Amniotic stem cell (primary cell): ENCODE measurements at places on chromosomes 4 and X.
A peak's percentile ranks its signal among the peaks of the same experiment; 100 is the strongest.

- no peak for DNase-seq
These were observed 45.6 kb downstream of the WDR19 start for GRCh38 chr4:39227906-39228305.

GRCh38 chr4:34417160-34417559 is 1827.2 kb downstream of the ARAP2 start:
- no peak for DNase-seq

GRCh38 chr4:53974561-53974960 is 89.8 kb downstream of the CHIC2 start:
- DNase-seq: no peak

- no peak for DNase-seq
These were observed 101.3 kb upstream of the EGFL6 start for GRCh38 chrX:13468096-13468495.

DNA sequence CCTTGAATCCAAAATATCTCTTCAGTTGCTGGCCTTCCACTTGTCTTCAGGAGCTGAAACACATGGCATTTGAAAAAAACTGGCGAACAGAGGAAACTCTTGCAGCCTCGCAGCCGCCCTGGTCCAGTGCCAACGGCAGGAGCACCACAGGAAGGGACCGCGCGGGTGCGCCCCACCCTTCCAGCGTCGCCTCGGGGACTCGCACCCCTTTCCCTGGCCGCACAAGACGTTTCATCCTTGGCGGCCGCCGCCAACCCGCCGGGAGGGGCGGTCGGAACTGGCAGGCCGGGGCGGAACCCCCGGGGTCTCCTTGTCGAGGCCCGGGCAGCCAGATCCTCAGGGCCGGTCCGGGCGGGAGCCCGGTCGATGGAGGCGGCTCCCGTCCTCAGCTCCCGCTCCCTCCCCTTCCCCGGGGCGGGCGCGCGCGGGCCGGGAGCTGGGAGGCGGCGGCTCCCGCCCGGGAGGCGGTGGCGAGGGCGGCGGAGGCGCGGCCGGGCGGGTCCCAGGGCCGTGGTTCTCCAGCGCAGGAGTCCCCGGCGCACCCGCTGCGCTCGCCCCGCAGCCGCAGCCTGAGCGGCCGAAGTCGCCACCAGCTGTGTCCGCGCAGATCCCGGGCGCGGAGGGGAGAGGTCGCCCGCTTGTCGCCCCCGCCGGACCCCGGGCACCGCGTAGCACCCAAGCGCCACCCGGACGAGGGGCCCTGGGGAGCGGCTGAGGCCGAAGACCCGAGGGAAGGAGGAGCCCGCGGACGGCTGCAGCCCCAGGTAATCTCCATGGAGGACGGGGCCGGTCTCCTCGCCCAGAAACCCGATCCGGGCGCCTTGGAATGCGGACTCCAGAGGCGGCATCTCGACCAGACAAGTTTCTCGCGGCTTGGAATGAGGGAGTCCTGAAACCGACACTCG is 886 bp upstream of the NDST3 start:
- no peak for DNase-seq

DNA sequence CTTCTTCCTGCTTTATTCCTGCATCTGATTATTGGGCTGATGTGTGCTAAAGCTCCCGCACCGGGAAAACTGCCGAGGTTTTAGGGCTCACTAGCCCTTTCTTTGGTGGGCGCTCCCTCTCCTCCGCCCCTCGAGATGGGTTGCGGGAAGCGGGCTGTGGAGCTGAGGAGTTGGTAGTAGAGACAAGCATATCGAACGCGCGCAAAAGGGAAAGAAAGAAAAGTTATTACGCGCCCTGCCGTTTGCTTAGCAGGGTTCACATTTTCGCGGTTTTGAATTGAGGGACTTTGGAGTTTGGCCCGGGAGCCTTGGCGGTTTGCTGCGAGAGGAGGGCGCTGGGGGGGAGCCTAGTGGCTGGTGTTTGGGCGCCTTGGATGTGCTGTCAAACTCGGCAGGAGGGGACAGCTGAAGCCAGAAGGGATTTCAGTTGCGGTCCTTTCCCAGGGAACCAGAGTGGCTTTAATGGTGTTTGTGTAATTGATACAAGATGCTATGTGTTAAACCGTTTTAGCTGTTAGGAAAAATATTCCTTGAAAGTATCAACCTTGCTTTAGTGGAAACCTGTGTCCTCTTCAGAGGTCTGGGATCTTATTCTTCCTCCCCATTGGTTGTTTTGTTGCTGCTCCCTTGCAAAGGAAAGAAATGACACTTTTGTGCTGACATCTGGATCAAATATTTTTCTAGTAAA is 1.1 kb downstream of the GAB1 start:
- DNase-seq: peak; percentile 23
